ENCODE measurements at places on chromosomes 6 and 20.
A peak's percentile ranks its signal among the peaks of the same experiment; 100 is the strongest.

DNA sequence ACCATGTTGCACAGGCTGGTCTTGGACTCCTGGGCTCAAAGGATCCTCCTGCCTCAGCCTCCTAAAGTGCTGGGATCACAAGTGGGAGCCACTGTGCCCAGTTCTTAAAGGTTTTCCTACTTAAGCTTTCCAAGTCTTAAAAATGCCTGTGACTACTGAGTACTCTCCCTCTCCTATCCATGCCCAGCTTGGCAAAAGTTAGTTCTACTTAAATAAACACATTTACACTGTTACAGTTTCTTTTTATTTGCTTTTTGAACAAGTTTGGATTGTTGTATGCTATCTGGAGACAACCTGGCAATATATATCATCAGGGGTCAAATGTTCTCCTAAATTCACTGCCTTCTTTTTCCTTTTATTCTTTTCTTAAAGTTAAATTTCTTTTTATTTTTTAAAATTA, 61.0 kb upstream of the GCM1 start:
- no peak for DNase-seq

DNA sequence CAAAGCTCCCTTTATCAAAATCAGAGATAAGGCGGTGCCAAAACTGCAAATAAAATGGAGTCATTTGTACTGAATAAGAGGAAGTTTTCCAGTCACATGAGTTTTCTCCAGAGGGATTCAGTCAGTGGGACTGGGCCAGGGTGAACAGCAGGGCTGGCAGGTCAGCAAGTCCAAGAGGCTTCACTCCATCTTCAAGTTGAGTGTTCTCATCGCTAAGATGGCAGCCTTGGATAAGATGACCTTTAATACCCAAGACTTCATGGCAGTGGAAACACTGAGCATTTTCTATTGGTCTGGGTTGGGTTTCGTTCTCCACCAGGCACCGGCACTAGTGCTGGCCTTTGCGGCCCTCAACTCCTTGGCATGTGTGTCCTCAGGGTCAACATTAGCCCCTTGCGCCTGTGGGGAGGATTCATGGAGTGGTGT, 29.3 kb upstream of the IGF2R start:
- DNase-seq, result no peak

DNA sequence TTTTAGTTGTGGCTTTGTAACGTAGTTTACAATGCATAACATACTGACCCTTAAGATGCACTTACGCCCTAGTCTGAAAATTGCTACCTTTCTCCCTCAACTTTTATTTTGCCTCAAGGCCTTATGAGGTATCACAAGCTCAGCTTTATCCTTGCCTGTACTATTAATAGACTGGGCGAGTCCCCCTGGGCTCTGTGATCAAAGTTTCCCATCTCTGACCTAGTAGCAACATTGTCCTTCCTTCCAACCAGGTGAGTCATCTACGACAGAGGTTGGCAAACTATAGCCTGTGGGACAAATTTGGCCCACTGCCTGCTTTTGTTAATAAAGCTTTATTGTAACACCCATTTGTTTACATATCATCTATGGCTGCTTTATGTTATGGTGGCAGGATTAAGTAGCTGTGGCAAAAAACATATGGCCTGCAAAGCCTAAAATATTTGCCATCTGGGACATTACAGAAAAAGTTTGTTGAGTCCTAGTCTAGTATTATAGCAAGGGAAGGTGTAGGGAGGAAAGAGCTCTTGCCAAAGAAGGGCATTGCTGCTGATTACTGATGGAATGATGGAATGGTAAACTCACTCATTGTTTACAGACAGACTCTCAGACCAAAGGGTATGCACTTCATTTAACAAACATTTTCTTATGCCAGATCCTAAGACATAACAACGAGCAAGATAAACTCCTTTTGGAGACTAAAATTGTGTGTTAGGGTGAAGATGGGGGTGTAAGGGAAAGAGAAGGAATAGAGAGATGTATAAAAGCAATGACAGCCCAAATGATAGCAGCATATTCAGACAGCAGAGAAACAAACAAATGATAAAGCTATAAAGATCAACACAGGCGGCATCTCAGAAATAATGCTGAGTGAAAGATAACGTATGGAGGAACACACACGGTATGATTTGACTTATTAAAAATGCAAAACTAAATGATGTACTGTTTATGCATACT, 74.2 kb downstream of the SLC22A23 start:
- no peak for DNase-seq

- DNase-seq, result no peak
These were observed 501.8 kb downstream of the HACE1 start for GRCh38 chr6:104357928-104358327.

DNA sequence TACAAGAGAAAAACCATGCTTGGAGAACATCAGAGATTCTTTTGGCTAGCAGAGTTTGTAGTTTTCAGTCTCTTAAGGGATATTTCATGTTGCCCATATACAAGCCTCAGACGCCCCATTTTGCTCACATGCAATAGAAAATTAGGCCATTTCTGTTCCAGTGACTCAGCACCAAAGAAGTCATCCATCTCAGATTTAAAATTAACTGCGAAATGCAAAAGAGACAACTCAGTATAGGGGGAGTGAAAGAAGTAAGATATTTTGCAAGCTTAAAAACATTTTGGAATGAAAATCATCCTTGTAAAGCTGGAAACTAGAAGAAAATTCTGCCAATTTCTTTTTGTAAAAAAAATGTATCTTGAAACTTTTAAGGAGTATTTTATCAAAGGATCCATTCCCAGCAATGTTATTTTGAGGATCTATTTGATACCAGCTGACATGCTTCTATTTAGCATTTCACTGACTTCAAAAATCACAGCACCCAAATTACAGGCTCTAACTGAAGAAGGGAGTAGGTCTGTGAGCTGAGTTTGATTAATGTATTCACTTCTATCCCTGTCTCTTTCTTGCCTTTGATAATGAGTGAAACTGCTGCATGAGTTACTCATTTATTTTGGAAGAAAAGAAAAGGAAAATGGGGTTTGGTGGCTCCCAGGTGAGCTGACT, 223.7 kb upstream of the SULF2 start:
- no peak for DNase-seq

GRCh38 chr6:98477231-98477630, 357.1 kb upstream of the POU3F2 start:
- no peak for DNase-seq

- DNase-seq, result no peak
These were observed 63.2 kb upstream of the ARMH2 start for GRCh38 chr6:24861934-24862333.

- no peak for DNase-seq
These were observed 32.5 kb downstream of the NT5E start for GRCh38 chr6:85482206-85482904.

DNA sequence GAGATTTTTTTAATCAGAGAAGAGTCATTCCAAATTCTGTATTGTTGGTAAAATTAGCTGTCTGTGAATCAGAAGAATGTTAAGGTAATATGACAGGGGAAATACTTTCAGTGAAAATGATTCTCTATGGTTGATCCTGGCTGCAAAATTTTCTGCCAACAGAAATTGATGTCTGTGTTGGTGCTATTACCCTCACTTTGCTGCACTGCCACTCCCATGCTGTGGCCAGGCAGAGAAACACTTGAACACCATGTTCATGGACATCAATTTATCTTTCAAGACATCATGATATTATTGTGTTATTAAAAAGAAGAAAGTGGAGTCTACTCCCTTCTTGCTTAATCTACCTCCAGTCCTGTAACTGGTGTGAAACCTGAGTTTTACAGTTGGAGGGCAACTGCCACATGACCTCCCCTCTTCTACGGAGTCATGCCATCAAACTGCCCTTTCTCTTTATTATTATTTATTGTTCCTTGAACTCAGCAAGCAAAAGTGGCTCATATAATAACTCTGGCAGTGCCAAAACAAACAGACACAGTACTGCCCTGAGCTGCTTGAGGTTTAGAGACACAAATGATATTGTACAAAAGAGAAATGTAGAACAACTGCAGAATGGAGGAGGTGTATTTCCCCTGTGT, 288.0 kb upstream of the JAG1 start:
- no peak for DNase-seq

- DNase-seq, result peak; percentile 82
These were observed at the start of gene RAB22A for GRCh38 chr20:58309591-58310290. Gene RAB22A (plus strand): TSS chr20:58309715. CDS start chr20:58309977, 262 bp downstream.

GRCh38 chr20:43916881-43917371, 2.3 kb downstream of the TOX2 start:
- no peak for DNase-seq

GRCh38 chr20:40720826-40721225, 31.8 kb upstream of the MAFB start:
- no peak for DNase-seq

DNA sequence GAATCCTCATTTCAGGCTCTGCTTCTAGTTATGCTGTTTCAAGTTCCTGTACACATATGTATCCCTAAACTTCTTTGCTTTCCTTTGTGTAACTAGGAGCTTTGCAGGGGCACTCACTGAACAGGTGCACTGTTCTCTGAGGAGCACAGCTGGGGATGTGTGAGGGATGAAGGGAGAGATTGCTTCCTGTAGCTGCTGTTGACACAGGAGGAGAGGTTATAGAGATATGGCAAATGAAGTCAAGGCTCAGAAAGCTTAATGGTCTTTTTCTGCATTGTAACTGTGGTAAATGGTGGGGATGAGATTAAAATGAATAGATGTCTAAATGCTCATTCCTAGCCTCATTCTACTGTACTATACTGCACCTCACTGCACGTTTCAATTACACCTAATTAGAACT, 454.3 kb downstream of the BTBD3 start:
- no peak for DNase-seq

DNA sequence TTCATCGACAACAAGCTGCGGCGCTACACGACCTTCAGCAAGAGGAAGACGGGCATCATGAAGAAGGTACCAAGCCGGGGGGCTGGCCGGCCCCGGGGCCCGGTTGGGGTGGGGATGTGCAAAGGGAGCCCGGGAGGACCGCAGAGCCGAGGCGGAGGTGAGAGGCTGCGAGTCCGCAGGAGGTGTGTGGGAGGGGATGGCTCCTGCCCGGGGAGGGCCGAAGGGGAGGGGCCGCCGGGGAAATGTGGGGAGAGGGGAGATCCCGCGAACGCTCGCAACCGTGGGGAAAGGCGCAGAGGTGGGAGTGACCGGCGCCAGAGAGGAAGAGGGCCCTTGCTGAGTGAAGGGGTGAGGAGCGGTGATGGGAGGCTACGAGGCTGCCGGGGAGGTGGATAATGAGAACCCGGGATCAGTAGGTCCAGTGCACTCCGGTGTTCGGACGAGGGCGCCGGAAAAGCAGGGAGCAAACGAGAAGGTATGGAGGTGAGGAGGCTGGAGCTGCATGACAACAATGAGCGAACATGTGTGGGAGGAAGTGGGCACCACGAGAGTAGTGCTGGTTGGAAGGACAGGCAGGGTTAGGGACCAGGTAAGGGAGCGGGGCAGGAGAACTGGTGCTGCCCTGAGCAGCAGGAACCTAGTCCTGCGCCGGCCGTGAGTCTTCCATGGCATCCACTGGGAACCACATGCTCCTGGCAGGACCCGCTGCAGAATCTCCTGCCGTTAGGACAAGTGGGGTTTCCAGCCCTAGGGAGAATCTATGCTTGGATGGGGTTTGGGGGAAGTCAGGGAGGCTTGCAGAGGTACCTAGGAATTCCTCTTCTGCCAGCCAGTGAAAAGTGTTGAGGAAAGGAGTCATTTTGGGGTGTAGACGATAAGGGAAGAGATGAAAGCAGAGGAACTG, 1.3 kb downstream of the SRF start:
- peak; percentile 70 for DNase-seq

- DNase-seq, result no peak
These were observed 90.1 kb upstream of the FOXC1 start for GRCh38 chr6:1519597-1519996.

DNA sequence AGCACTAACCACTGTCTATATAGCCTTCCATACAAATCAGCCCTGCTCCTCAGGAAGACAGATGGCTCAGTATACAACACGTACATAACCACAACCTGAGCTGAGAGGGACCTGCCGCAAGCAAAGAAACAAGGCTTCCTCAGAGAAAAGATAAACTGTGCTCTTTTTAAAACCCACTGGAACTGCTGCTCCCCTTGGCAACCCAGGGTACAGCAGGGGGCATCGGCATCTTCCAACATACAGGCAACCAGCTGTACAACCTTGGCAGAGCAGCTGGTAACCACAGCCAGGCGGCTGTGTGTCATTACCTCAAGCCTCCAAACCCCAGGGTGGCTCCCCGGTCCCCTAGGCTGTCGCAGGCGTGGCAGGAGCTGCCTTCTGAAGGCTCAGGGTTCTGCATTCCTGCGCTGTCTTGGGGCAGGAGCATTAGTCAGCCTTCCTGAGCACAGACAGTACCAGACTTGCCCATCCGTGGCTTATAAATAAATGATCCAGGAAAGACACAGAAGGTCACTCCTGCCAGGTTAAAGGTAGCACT, 249.5 kb downstream of the ADGRG6 start:
- peak; percentile 81 for DNase-seq

DNA sequence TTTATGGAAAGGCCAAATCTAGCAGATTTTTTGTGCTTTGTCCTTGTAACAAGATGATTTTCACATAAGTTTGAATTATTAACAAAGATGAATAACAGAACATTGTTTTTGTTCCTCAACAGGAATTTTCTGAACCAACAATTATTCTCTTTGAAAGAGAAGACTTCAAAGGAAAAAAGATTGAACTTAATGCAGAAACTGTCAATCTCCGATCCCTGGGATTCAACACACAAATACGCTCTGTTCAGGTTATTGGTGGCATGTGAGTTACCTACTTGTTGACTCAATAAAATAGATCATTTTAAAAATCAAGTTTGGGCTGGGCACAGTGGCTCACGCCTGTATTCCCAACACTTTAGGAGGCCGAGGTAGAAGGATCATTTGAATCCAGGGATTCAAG, 70.9 kb downstream of the RTN4IP1 start:
- no peak for DNase-seq

DNA sequence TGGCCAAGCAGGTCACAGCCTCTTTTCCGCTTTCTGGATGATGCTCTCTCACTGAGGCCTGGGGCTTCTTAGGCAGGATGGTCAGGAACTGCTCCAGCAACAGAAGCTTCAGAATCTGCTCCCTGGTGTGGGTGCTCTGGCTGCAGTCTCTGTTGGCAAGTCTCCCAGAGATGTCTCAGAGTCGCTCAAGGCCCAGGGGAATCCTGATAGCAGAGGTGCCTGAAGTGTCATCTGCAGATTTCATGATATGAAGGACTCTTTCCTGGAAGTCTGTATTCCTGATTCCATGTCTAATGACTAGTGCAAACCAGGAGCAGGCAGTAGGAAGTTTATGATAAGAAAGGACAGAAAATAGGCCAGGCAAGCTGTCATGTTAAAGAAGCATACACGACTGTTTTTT, 20.3 kb downstream of the ZSCAN31 start:
- DNase-seq, result no peak
